ENCODE measurements at places on chromosomes 1 and 21. TPM values are rescaled to one million over a fixed set of nuclear protein-coding genes. Genes with fewer than 3 reads are reported as not detected.

- no peaks in the 10 kb centered on the region for H3K27me3 ChIP-seq
- H3K36me3 ChIP-seq, result no peaks in the 10 kb centered on the region
- no peak overlapping the region for H3K27ac ChIP-seq
- peaks cover 11% of the 10 kb centered on the region for H3K4me1 ChIP-seq
Measured at GRCh38 chr1:36420409-36420808, 22.7 kb upstream of the LSM10 start.

TRIM46 gene
- 4.5 TPM for polyA plus RNA-seq

NECTIN4 gene
- 6.0 TPM for polyA plus RNA-seq

CNKSR1 gene
- polyA plus RNA-seq, result 20.2 TPM
